ENCODE measurements at places on chromosomes 13 and 19. TPM values are rescaled to one million over a fixed set of nuclear protein-coding genes. Genes with fewer than 3 reads are reported as not detected.

ZNF415 gene
- total RNA-seq, result 13.6 TPM

LILRB2 gene
- not detected for total RNA-seq

CNFN gene
- 2.2 TPM for total RNA-seq

PSPN gene
- 4.4 TPM for total RNA-seq

IZUMO4 gene
- total RNA-seq, result 5.6 TPM

CYP2S1 gene
- total RNA-seq, result 0.39 TPM

HSD17B14 gene
- 4.2 TPM for total RNA-seq

GRCh38 chr13:111971891-111972780 lies 94.8 kb upstream of the SOX1 start:
- DNase-seq, result no peak
- no peak overlapping the region for H3K27ac ChIP-seq
- peaks cover 14% of the 10 kb centered on the region for H3K27me3 ChIP-seq
- no peaks in the 10 kb centered on the region for H3K36me3 ChIP-seq

DNA sequence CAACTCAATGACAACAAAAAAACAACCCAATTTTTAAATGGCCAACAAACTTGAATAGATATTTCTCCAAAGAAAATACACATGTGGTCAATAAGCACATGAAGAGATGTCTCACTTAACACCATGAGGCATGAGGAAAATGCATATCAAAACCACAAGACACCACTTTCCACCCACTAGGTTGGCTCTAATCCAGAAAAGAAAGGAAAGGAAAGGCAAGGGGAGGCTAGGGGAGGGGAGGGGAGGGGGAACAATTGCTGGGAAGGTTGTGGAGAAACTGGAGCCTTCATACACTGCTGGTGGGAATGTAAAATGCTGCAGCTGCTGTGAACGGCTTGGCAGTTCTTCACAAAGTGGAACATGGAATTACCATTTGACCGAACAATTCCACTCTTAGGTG lies 854.3 kb downstream of the UQCRFS1 start:
- no peak for DNase-seq
- no peak overlapping the region for H3K27ac ChIP-seq
- H3K4me3 ChIP-seq, result no peak overlapping the region
- no peaks in the 10 kb centered on the region for H3K4me1 ChIP-seq
- H3K27me3 ChIP-seq, result no peaks in the 10 kb centered on the region

DNA sequence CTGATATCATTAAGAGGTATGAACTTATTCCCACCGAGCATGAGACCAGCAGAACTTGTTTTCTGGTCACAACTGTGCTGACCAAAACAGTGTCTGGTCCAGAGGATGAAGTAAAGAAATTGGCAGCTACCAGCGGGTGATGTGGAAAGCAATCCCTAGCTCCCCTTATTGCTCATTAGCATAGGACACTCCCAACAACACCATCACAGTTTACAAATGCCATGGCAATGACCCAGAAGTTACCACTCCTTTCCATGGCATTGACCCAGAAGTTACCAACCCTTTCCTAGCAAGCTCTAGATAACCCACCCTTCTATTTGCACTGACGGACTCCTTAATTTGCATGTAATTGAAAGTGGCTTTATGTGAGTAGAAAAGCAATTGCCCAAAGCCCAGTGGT lies 1856.1 kb downstream of the OLFM4 start:
- H3K27me3 ChIP-seq, result no peaks in the 10 kb centered on the region
- no peaks in the 10 kb centered on the region for H3K36me3 ChIP-seq
- H3K4me1 ChIP-seq, result no peaks in the 10 kb centered on the region
- no peak overlapping the region for H3K4me3 ChIP-seq

DNA sequence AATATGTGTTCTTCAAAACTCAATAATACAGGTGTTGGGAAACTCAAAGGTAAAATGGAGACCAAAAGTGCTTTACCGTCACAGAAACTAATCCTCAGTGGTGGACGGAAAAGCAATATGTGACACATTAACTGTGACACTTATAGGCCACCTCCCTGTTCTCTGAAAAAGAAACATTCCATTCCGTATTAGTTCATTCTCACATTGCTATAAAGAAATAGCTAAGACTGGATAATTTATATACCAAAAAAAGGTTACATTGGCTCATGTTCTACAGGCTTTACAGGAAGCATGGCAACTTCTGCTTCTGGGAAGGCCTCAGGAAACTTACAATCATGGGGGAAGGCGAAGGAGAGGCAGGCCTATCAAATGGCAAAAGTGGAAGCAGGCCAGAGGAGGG lies 435.3 kb upstream of the HTR2A start:
- no peaks in the 10 kb centered on the region for H3K36me3 ChIP-seq
- no peaks in the 10 kb centered on the region for H3K27me3 ChIP-seq
- no peaks in the 10 kb centered on the region for H3K4me1 ChIP-seq
- no peak for DNase-seq
- H3K4me3 ChIP-seq, result no peak overlapping the region

- no peaks in the 10 kb centered on the region for H3K36me3 ChIP-seq
- H3K4me3 ChIP-seq, result no peak overlapping the region
- peaks cover 3% of the 10 kb centered on the region for H3K4me1 ChIP-seq
- no peak for DNase-seq
Observed at GRCh38 chr19:782185-782877, 14.9 kb upstream of the PTBP1 start.

DNA sequence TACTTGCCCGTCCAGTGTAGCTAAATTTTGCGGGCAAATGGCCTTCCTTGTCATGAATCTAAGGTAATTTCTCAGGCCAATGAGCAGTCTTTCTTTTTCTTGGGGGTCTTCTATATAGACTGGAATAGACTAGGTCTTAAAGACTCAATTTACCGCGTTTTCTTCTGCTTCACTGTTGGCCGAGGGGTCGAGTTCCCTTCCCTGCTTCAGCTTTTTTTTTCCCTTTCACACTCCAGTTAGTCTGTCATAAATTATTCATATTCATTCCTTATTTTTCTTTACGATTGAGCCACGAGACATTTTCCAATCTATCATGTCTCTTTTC lies 276 bp downstream of the ALG11 start:
- peak overlapping the region; percentile 100 for H3K4me3 ChIP-seq
- peaks cover 19% of the 10 kb centered on the region for H3K4me1 ChIP-seq
- H3K36me3 ChIP-seq, result peaks cover 12% of the 10 kb centered on the region
- peaks cover 21% of the 10 kb centered on the region for H3K27me3 ChIP-seq
- peak overlapping the region; percentile 98 for H3K27ac ChIP-seq

GRCh38 chr13:84399320-84400085 lies 517.2 kb upstream of the SLITRK1 start:
- no peaks in the 10 kb centered on the region for H3K27me3 ChIP-seq
- no peaks in the 10 kb centered on the region for H3K4me1 ChIP-seq
- H3K36me3 ChIP-seq, result peaks cover 7% of the 10 kb centered on the region
- no peak for DNase-seq
- H3K27ac ChIP-seq, result no peak overlapping the region

DNA sequence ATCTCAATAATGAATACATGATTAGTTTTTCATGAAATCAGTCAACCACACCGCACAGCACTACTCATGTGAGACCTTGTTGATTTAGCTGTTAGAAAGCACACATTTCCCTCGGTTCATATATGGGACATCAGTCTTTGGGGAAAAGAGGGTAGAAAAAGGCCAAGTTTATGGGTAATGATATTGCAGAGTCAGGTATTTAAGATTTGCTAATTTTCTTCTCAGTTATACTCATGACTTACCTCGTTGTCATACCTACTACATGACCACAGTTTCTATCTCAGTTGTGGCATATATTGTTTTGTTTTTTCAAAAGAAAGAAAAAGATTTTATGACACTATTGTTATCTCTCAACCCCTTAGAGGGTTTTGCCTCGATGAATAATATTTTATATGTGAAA lies 165.6 kb downstream of the POU4F1 start:
- no peaks in the 10 kb centered on the region for H3K27me3 ChIP-seq
- no peaks in the 10 kb centered on the region for H3K36me3 ChIP-seq
- peaks cover 5% of the 10 kb centered on the region for H3K4me1 ChIP-seq
- no peak for DNase-seq

DNA sequence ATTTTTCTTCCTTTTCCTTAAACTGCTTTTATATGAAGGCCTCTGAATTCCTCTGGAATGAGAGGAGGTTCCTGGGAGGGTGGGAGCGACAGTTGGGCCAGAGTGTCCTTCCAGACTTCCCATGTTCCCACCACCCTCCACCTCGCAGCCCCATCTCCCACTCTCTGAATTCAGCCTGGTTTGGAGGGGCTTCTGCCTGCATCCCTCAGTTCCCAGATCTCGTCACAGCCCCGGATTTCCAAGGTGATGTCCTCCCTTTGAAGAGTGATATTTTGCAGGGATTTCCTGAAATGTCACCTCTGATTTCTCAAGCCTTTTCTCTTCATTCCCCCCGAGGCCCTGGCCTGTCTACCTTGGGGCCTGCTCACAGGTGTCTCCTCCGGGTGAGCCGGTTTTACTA lies 16.7 kb upstream of the SLC7A9 start:
- H3K36me3 ChIP-seq, result peaks cover 9% of the 10 kb centered on the region
- H3K4me1 ChIP-seq, result no peaks in the 10 kb centered on the region
- no peaks in the 10 kb centered on the region for H3K27me3 ChIP-seq
- DNase-seq, result no peak

- no peak overlapping the region for H3K4me3 ChIP-seq
- H3K27me3 ChIP-seq, result no peaks in the 10 kb centered on the region
- H3K36me3 ChIP-seq, result no peaks in the 10 kb centered on the region
- H3K4me1 ChIP-seq, result peaks cover 17% of the 10 kb centered on the region
- no peak for DNase-seq
Observed at GRCh38 chr13:30857636-30858035, 48.4 kb upstream of the MEDAG start.

- peaks cover 13% of the 10 kb centered on the region for H3K4me1 ChIP-seq
- H3K36me3 ChIP-seq, result no peaks in the 10 kb centered on the region
- no peak overlapping the region for H3K27ac ChIP-seq
- peaks cover 23% of the 10 kb centered on the region for H3K27me3 ChIP-seq
- no peak for DNase-seq
Observed at GRCh38 chr19:1492474-1493006, 1.6 kb downstream of the REEP6 start.

DNA sequence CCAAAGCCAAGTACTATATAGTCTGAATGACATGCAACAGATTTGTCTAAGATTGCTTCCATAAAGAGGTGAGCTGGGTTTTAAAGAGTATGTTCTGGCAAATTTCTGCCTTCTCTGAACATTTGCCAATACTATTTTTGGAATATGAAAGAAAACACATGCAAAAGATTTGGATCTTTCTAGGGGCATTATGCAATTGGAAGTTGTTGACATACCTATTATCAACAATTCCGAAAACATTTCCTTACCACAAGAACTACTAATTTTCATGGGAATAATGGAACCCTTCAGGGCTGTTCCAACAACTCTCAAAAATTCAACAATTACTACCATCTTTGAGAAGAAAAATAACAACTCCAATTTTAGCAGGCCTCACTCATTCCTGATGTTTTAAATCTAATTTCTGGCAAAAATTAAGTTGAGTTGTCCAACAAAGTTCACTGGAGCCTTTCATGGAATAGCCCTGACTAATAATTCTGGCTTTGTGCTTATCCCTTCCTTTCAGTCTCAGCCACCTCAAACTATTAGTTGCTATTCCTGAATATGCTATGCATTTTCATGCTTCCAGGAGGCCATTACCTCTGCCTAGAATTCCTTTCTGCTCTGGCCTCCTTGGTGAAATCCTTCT lies 250.0 kb downstream of the RGCC start:
- no peak for DNase-seq
- H3K27ac ChIP-seq, result no peak overlapping the region
- H3K4me1 ChIP-seq, result peaks cover 15% of the 10 kb centered on the region
- no peak overlapping the region for H3K4me3 ChIP-seq
- no peaks in the 10 kb centered on the region for H3K27me3 ChIP-seq

- no peak overlapping the region for H3K4me3 ChIP-seq
- DNase-seq, result peak; percentile 16
- no peak overlapping the region for H3K27ac ChIP-seq
- peaks cover 34% of the 10 kb centered on the region for H3K27me3 ChIP-seq
Observed at GRCh38 chr19:30406220-30407067, 34.3 kb downstream of the ZNF536 start.

DNA sequence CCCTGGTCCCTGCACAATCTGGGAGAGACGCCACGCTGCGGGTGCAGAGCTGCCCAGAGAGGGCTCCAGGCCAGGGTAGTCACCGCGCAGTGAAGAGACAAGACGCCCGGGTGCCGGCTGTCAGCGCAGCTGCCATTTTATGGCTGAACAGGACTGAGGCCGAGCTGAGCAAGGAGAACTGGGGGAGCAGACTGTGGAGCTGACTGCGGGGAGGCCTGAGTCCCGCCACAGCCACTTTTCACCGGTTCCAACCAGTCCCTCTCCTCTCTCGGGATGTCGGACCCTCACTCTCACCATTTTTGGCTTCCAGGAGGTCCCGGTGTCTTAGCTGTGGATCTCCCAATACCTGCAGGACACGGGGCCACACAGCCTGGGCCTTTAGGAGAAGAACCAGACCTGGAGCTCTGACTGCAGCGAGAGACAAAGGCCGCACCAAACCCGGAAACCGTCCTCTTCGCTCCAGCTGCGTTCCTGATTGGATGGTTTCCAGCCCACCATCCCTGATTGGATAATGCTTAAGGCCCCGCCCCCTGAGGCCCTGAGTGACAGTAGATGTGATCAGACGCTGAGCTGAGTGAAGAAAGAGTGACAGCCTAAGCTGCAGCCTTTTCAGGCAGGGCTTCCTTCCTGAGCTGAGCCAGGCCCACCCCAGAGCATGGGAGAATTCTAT lies at the start of gene ZNF626:
TSS of gene ZNF626 (minus strand) at position 422 of the 670 bp plus-strand sequence. CDS start at position 297, 125 bp downstream.
- H3K36me3 ChIP-seq, result peaks cover 42% of the 10 kb centered on the region
- peak within 1 kb of the TSS; percentile 99 for H3K27ac ChIP-seq
- H3K4me1 ChIP-seq, result peaks cover 17% of the 10 kb centered on the region
- peak; percentile 86 for DNase-seq
- H3K27me3 ChIP-seq, result no peaks in the 10 kb centered on the region
- H3K4me3 ChIP-seq, result peak within 1 kb of the TSS; percentile 100

DNA sequence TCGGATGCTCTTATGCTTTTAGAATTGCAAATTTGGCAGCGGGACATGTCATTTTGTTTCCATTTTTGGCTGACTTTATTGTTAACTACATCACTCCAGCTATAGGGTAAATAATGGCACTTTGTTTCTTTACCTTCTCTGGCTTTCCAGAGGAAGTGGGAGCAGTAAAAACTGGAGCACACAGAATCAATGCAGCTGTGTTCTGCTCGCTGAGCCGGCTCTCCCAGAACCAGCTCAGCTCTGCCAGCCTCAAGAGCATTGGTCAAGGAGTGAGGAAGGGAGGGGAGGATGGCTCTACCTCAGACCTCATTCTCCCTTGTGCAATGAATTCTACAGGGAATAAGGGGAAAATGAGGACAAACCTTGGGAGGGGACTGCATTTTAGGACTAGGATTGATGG lies 50.5 kb upstream of the SPATA13 start:
- H3K36me3 ChIP-seq, result no peaks in the 10 kb centered on the region
- H3K27ac ChIP-seq, result no peak overlapping the region
- peaks cover 67% of the 10 kb centered on the region for H3K4me1 ChIP-seq
- H3K27me3 ChIP-seq, result no peaks in the 10 kb centered on the region
- peak overlapping the region; percentile 20 for H3K4me3 ChIP-seq

DNA sequence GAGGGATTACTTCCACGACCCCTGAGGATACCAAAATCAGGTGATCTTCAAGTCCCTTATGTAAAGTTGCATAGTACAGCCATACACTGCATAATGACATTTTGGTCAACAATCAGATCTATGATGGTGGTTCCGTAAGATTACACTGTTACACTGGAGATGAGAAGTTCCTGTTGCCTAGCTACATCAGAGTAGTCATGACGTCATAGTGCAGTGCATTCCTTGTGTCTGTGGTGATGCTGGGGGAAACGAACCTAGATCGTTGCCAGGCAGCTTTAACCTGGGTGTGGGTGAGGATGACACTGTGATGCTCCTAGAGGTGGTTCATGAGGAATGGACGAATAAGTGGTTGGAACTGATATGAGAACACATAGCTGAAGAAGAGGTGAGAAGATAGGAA lies 9.1 kb downstream of the ZNF610 start:
- H3K27ac ChIP-seq, result peak overlapping the region; percentile 88
- no peaks in the 10 kb centered on the region for H3K27me3 ChIP-seq
- H3K4me3 ChIP-seq, result no peak overlapping the region
- no peak for DNase-seq
- peaks cover 3% of the 10 kb centered on the region for H3K4me1 ChIP-seq
